ENCODE measurements at places on chromosomes 12 and 14. TPM values are rescaled to one million over a fixed set of nuclear protein-coding genes. Genes with fewer than 3 reads are reported as not detected.

The RPL36AL gene
- total RNA-seq, result 238 TPM

GRCh38 chr12:89537389-89537788 lies 11.5 kb upstream of the POC1B start:
- H3K4me1 ChIP-seq, result peaks cover 5% of the 10 kb centered on the region
- no peak for DNase-seq
- no peak overlapping the region for H3K4me3 ChIP-seq
- H3K27ac ChIP-seq, result no peak overlapping the region
- peaks cover 4% of the 10 kb centered on the region for H3K36me3 ChIP-seq

- H3K4me3 ChIP-seq, result no peak overlapping the region
- H3K4me1 ChIP-seq, result peaks cover 3% of the 10 kb centered on the region
- H3K36me3 ChIP-seq, result peaks cover 2% of the 10 kb centered on the region
These were observed 33.1 kb downstream of the DAAM1 start for GRCh38 chr14:59221568-59221967.

- H3K4me3 ChIP-seq, result no peak overlapping the region
- no peaks in the 10 kb centered on the region for H3K27me3 ChIP-seq
- no peaks in the 10 kb centered on the region for H3K36me3 ChIP-seq
- no peak for DNase-seq
- H3K27ac ChIP-seq, result no peak overlapping the region
- H3K4me1 ChIP-seq, result no peaks in the 10 kb centered on the region
These were observed 422.5 kb downstream of the NRXN3 start for GRCh38 chr14:78592616-78593219.

- no peaks in the 10 kb centered on the region for H3K36me3 ChIP-seq
- no peak for DNase-seq
- no peaks in the 10 kb centered on the region for H3K27me3 ChIP-seq
- no peak overlapping the region for H3K4me3 ChIP-seq
These were observed 95.9 kb downstream of the TBX3 start for GRCh38 chr12:114588061-114588460.

The CEBPE gene
- total RNA-seq, result 2.1 TPM

The DACT1 gene
- total RNA-seq, result 0.65 TPM

The HIP1R gene
- total RNA-seq, result 57.8 TPM

DNA sequence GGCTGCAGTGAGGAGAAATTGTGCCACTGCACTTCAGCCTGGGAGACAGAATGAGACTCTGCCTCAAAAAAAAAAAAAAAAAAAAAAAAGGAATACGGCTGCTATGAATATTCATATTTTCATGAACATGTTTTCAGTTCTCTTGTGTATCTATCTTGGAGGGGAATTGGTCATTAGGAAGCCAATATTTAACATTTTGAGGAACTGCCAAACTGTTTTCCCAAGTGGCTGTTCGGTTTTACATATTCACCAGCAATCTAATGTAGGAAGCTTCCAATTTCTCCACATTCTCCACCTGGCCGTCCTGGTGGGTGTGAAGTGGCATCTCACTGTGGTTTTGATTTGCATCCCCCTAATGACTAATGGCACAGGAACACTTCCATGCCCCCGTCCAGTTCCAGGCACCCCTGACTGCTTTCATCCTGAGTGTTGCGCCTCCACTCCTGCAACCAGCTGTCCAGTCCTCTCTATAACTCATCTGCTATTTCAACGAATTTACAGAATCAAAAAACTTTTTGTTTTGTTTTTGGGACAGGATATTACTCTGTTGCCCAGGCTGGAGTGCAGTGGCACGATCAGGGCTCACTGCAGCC lies 5.7 kb downstream of the STXBP6 start:
- no peak overlapping the region for H3K4me3 ChIP-seq
- H3K4me1 ChIP-seq, result no peaks in the 10 kb centered on the region
- no peak overlapping the region for H3K27ac ChIP-seq
- H3K27me3 ChIP-seq, result peaks cover 26% of the 10 kb centered on the region
- no peak for DNase-seq
- no peaks in the 10 kb centered on the region for H3K36me3 ChIP-seq

- H3K4me3 ChIP-seq, result no peak overlapping the region
- peaks cover 3% of the 10 kb centered on the region for H3K4me1 ChIP-seq
- H3K27me3 ChIP-seq, result peaks cover 22% of the 10 kb centered on the region
- no peak overlapping the region for H3K27ac ChIP-seq
- no peaks in the 10 kb centered on the region for H3K36me3 ChIP-seq
These were observed 102.6 kb upstream of the PRB2 start for GRCh38 chr12:11497995-11498394.

GRCh38 chr12:108587826-108588225 lies 10.1 kb downstream of the TMEM119 start:
- H3K36me3 ChIP-seq, result no peaks in the 10 kb centered on the region
- no peak overlapping the region for H3K27ac ChIP-seq
- peaks cover 9% of the 10 kb centered on the region for H3K27me3 ChIP-seq
- no peaks in the 10 kb centered on the region for H3K4me1 ChIP-seq

GRCh38 chr12:79926951-79927350 lies 7.9 kb downstream of the PPP1R12A start:
- peaks cover 4% of the 10 kb centered on the region for H3K36me3 ChIP-seq
- no peak overlapping the region for H3K27ac ChIP-seq
- peaks cover 29% of the 10 kb centered on the region for H3K4me1 ChIP-seq
- no peaks in the 10 kb centered on the region for H3K27me3 ChIP-seq
- no peak for DNase-seq
- no peak overlapping the region for H3K4me3 ChIP-seq

GRCh38 chr12:125983094-125983783 lies 918.0 kb downstream of the AACS start:
- H3K27ac ChIP-seq, result no peak overlapping the region
- no peak overlapping the region for H3K4me3 ChIP-seq
- H3K4me1 ChIP-seq, result no peaks in the 10 kb centered on the region
- no peak for DNase-seq
- H3K27me3 ChIP-seq, result peaks cover 5% of the 10 kb centered on the region

The ZNF140 gene
- total RNA-seq, result 18.2 TPM

The TCL1B gene
- total RNA-seq, result not detected

- peaks cover 9% of the 10 kb centered on the region for H3K27me3 ChIP-seq
- no peak for DNase-seq
- no peaks in the 10 kb centered on the region for H3K36me3 ChIP-seq
These were observed 4.5 kb upstream of the CACNA2D4 start for GRCh38 chr12:1922985-1923384.

DNA sequence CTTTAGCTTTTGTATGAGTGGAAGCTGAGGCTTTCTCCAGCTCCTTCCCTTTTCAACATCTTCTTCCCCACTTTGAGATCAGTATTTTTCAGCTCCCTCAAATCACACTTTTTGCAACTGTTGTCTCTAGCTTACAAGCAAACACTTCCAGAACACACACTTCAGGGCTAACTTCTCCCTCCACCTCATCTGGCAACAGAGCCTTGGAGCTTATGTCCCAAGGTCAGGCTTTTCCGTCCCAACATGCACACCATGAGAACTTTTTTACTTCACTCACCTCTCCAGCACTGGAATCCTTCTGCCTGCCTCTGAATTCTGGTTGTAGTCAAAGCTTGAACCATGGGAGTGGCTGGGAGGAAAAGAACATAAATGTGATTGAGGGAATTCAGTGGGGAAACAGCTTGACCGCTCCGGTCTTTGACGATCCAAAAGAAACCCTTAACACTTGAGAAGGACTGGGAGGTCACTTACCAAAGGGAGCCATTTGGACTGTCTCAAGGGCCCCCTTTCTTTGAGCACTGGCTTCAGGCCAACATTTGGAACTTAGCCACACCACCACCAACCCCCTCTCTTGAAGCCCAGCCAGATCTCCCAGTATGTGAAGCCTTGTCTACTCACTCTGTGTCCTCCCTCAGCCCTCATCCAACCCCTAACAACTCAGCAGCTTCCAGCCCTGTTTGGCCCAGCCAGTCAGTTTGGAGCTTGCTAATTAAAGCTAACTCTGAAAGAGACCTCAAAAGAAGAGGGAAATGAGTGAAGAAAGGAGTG lies 3.9 kb upstream of the BLOC1S1 start:
- H3K36me3 ChIP-seq, result peaks cover 1% of the 10 kb centered on the region
- peaks cover 26% of the 10 kb centered on the region for H3K4me1 ChIP-seq
- no peak for DNase-seq
- peaks cover 25% of the 10 kb centered on the region for H3K27me3 ChIP-seq

GRCh38 chr12:108313606-108314351 lies 25.3 kb downstream of the CMKLR1 start:
- H3K4me3 ChIP-seq, result peak overlapping the region; percentile 67
- peaks cover 14% of the 10 kb centered on the region for H3K4me1 ChIP-seq
- H3K36me3 ChIP-seq, result no peaks in the 10 kb centered on the region
- H3K27ac ChIP-seq, result peak overlapping the region; percentile 80
- DNase-seq, result peak; percentile 51

- no peaks in the 10 kb centered on the region for H3K27me3 ChIP-seq
- no peak for DNase-seq
- H3K36me3 ChIP-seq, result peaks cover 3% of the 10 kb centered on the region
- peaks cover 4% of the 10 kb centered on the region for H3K4me1 ChIP-seq
These were observed 1009.4 kb downstream of the BCL11B start for GRCh38 chr14:98262566-98262965.

The TMEM119 gene
- 0.11 TPM for total RNA-seq

GRCh38 chr12:93060666-93061472 lies 131.8 kb upstream of the EEA1 start:
- DNase-seq, result no peak
- no peak overlapping the region for H3K4me3 ChIP-seq
- peaks cover 4% of the 10 kb centered on the region for H3K36me3 ChIP-seq
- peak overlapping the region; percentile 62 for H3K27ac ChIP-seq

DNA sequence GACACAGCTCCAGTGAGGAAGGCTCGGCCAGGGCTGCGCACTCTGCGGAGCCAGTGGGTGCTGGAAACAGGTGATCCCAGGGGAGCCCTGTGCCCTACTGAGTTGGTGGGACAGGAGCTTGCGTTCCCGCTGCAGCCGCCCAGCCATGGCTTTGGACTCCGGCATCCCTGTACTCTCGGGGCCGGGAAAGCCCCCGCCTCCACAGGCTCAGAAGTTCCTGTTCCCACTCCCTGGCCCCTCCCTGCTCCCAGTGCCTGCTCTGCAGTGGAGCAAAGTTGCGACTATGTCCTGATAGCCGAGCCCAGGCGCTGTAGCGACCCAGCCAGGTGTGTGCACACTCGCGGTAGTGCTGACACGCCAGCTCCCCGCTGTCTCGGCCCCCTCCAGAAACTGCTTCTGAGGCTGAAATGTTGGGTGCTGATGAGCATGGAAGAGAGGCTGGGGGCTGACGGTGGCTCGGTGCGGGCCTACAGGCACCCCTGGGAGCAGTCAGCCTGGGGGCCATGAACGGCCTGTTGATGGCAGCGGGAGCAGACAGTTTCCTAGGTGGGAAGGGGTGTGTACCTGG lies 344.6 kb upstream of the MGAT4C start:
- H3K4me1 ChIP-seq, result no peaks in the 10 kb centered on the region
- no peaks in the 10 kb centered on the region for H3K36me3 ChIP-seq

The NOS1 gene
- not detected for total RNA-seq

The P2RX2 gene
- not detected for total RNA-seq

GRCh38 chr14:77557391-77557790 lies 58.8 kb upstream of the ISM2 start:
- H3K36me3 ChIP-seq, result peaks cover 53% of the 10 kb centered on the region
- no peak overlapping the region for H3K27ac ChIP-seq
- H3K27me3 ChIP-seq, result no peaks in the 10 kb centered on the region

The RGS6 gene
- not detected for total RNA-seq

DNA sequence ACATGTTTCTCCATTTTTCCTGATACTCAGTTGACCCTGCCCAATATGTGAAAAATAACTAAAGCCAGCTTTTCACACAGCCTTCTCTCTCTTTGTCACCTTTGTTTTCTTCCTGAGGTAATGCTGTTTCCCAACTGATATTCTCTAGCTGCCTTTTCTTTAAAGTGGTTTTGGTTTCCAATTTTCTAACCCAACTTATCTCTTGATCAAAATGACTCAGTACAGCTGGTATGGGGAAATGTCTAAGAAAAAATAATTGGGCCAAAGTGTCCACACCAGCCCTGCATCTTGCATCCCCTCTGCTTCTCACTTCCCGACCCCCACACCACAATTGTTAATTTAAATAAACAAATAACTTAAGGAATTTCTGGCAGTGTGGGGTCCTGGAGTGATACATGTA lies 193.8 kb downstream of the SYT1 start:
- H3K36me3 ChIP-seq, result no peaks in the 10 kb centered on the region
- no peak overlapping the region for H3K4me3 ChIP-seq
- no peaks in the 10 kb centered on the region for H3K4me1 ChIP-seq
- no peaks in the 10 kb centered on the region for H3K27me3 ChIP-seq
- DNase-seq, result no peak

DNA sequence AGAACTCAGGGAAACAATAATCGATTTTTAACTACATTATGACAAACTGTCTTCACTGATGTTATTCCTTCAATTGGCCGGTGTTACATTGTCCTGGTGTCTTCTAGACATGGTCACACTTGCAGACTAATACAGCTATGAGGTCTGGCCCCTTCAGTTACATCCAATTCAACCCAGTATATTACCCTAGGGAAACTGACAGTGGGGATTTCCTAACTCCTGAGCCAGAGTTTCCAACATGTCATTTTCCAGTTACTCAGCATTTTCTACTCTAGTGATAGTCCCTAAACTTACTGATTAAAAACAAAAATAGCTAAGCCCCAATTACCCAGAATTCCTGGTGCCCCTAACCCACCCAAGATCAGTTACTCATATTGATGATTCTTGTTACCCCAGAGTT lies 21.1 kb downstream of the IFNG start:
- H3K36me3 ChIP-seq, result peaks cover 15% of the 10 kb centered on the region
- H3K4me3 ChIP-seq, result no peak overlapping the region
- peaks cover 43% of the 10 kb centered on the region for H3K4me1 ChIP-seq
- peak overlapping the region; percentile 86 for H3K27ac ChIP-seq

GRCh38 chr12:121857322-121858246 lies 1.1 kb downstream of the HPD start:
- no peak for DNase-seq
- no peaks in the 10 kb centered on the region for H3K36me3 ChIP-seq
- H3K27me3 ChIP-seq, result no peaks in the 10 kb centered on the region
- no peak overlapping the region for H3K4me3 ChIP-seq
- H3K27ac ChIP-seq, result no peak overlapping the region

- no peaks in the 10 kb centered on the region for H3K4me1 ChIP-seq
- no peak overlapping the region for H3K27ac ChIP-seq
- H3K36me3 ChIP-seq, result no peaks in the 10 kb centered on the region
- no peak for DNase-seq
- peaks cover 2% of the 10 kb centered on the region for H3K27me3 ChIP-seq
These were observed 46.3 kb downstream of the PTCSC3 start for GRCh38 chr14:36130186-36130585.

The KRT78 gene
- not detected for total RNA-seq

GRCh38 chr14:103735439-103735814 lies 19.8 kb downstream of the ZFYVE21 start:
- H3K27me3 ChIP-seq, result no peaks in the 10 kb centered on the region
- no peak overlapping the region for H3K27ac ChIP-seq
- no peaks in the 10 kb centered on the region for H3K36me3 ChIP-seq
- no peak for DNase-seq
- no peaks in the 10 kb centered on the region for H3K4me1 ChIP-seq

The MEG3 gene
- not detected for total RNA-seq

The GCN1 gene
- 101 TPM for total RNA-seq

- peak; percentile 56 for DNase-seq
- H3K4me3 ChIP-seq, result peak within 1 kb of the TSS; percentile 96
- peak within 1 kb of the TSS; percentile 99 for H3K27ac ChIP-seq
- peaks cover 19% of the 10 kb centered on the region for H3K36me3 ChIP-seq
- H3K27me3 ChIP-seq, result no peaks in the 10 kb centered on the region
These were observed at the start of gene ARHGAP9 for GRCh38 chr12:57479376-57480115. TSS of gene ARHGAP9 (minus strand) at chr12:57479866. CDS start at chr12:57479406, 460 bp downstream.

- H3K4me1 ChIP-seq, result peaks cover 15% of the 10 kb centered on the region
- peaks cover 2% of the 10 kb centered on the region for H3K36me3 ChIP-seq
- DNase-seq, result peak; percentile 60
These were observed 125.6 kb upstream of the FGD4 start for GRCh38 chr12:32273712-32274111.
